ENCODE measurements at places on chromosomes 6 and 20.
A peak's percentile ranks its signal among the peaks of the same experiment; 100 is the strongest.

GRCh38 chr6:139425780-139426179 is 51.3 kb upstream of the CITED2 start:
- DNase-seq = no peak

DNA sequence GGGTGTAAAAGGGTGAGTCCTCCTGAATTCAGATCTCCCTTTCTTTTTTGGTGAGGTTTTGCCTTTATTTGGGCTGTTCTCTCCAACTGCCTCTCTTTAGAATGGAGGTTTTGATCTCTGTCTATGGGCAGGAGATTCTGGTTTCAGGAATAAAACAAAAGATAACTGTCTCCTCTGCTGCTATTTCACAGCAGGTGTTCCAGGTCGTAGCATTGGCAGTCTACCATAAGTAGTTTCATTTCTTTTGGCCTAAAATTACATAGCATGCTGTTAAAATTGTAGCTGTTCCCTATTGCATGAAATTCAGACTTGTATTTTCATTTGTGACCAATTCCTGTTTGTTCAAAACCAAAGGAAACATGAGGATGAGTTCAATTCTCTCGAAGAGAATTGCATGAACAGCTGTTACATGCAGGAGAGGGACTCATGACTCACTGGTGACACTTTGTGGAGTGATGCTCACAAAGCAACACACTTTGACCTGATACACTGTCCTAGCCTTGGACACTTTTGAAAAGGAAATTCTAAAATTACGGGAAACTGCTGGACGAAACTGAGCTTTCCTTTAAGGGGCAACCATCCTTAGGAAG is 76.8 kb upstream of the SIRPG start:
- DNase-seq = no peak

DNA sequence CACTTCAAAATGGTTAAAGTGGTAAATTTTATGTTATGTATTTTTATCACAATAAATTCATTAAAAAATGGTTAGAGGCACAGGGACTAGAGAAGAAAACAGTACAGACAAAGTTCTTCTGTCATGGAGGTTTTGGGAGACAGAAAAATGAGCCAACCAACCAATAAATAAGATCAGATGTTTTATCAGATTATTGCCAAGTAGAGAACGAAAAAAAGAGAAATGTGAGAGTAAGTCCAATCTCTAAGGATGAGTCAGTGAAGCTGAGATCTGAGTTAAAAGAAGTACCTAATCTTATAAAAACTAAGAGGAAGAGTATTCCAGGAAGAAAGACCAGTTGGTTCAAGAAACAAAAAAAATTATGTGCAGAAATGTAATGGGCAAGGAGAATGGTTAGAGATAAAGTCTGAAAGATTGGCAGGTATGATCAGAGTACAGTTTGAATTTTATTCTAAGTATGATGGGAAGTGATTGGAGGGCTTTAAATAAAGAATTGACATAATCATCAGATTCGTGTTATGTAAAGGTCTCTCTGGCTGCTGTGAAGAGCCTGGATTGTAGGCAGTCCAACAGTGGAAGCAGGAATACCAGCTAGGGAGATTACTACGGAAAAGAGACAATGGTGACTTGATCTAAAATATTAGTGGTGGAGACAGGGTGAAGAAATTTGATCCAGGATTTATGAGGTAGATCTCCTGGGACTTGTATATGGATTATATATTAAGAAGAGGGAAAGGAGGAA is 79.6 kb downstream of the RCAN2 start:
- no peak for DNase-seq

- peak; percentile 67 for DNase-seq
These were observed 859 bp downstream of the PPP1R10 start for GRCh38 chr6:30615958-30616810.

- no peak for DNase-seq
These were observed 67.2 kb upstream of the KIF25 start for GRCh38 chr6:167930295-167930694.

- no peak for DNase-seq
These were observed 291.0 kb upstream of the PLCB4 start for GRCh38 chr20:8777911-8778310.

- DNase-seq = no peak
These were observed 25.1 kb downstream of the SERPINB9 start for GRCh38 chr6:2877960-2878359.

- no peak for DNase-seq
These were observed 49.7 kb upstream of the STK35 start for GRCh38 chr20:2051946-2052345.

DNA sequence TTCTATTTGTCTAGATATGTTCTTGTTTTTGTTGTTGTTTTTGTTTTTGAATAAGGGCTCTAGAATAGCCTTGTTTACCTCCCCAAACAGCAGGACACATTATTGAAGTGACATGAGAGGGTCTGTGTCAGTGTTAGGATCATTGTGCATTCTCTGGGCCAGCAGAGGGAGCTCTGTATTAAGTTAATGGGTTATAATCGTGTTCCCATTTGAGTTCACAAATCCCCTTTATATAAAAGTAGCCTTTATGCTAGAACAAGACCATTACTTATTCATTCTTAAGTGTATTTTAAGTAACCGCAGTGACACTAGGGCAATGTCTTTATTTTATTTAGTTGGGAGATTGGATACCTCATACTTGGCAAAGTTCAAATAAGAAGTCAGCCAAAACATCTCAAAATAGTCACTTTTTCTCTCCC is 44.8 kb downstream of the STK4 start:
- DNase-seq = peak; percentile 51

DNA sequence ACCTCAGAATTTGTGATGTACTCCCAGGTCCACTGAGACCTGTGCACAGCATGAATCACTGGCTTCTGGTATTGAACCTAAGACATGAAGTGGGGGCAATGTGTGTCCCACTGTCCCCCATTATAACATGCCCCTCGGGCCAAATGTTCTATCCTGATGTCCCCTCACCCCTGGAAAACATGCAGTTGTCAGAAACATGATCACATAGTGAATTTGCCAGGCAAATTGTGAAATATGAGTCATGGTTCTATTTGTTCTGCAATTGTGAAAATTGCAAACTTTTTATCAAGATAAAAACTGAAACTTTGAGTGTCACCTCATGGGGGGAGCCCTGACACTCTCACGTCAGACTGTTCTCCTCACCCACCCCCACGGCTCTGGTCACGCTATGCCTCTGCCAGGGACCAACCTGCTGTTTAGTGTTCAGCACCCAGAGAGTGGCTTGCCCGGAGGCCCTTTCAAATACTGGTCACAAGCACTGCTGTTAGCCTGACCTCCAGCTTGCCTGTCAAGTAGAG is 305.3 kb downstream of the CLIC5 start:
- peak; percentile 34 for DNase-seq

GRCh38 chr6:133972388-133972787 is 19.4 kb downstream of the TBPL1 start:
- no peak for DNase-seq

GRCh38 chr6:141203902-141204575 is 928.7 kb upstream of the GJE1 start:
- no peak for DNase-seq

DNA sequence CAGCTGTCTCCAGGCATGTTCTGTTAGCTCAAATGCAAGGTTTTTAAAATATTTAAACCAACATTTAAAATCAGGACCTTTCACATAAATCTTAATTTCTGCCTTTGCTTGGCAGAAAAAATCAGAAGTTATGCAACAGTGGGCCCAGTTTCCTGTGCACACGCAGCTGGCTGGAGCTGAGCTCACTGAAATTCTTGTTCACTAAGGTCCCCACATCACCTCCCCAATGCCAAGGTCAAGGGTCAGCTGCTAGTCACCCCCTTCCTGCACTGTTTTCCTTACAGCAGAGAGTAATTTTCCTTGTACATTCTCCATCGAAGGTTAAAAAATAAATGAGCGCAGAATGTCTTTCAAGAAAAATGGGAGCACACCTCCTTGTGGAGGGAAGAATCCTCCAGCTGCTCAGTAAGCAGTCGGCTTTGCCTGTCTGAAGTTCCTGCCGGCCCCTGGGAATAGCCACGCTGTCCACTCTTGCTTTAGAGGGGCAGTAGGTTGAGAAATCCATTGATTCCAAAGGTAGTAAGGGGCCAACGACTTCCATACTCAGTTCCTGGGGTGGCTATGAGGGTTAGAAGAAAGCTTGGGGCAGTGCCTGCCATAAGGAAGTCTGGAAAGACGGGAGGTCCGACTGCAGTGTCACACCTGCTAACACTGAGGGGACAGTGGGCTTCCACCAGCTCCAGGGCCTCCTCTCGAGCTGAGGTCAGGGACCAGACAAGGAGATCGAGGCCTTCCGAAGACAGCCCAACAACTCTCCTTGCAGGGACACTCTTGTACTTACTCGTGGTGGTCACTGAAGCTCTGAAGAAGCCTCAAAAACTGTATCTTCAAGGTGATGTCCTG is 56.8 kb downstream of the MYH7B start:
- DNase-seq = no peak

- DNase-seq = no peak
These were observed 3.1 kb upstream of the POU3F2 start for GRCh38 chr6:98831057-98831958.

GRCh38 chr6:105781915-105782314 is 304.2 kb upstream of the PRDM1 start:
- DNase-seq = no peak

GRCh38 chr6:130381012-130381411 is 15.2 kb downstream of the TMEM200A start:
- no peak for DNase-seq

DNA sequence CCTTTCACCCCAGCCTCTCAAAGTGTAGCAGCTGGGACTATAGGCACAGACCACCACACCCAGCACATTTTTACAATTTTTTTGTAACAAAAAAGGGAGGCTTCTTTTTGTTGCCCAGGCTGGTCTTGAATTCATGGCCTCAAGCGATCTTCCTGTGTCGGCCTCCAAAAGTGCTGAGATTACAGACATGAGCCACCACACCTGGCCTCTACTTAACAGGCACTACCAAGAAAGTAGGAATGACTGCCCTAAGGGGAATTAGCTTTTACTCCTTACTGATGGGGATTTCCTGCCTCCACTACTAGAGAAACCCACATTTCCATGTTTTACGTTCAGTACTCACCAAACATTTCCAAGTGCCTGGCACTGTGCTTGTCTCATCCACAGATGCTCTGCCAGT is 109.6 kb downstream of the CARMIL1 start:
- no peak for DNase-seq

GRCh38 chr6:128491610-128492206 is 28.7 kb downstream of the PTPRK start:
- peak; percentile 19 for DNase-seq

DNA sequence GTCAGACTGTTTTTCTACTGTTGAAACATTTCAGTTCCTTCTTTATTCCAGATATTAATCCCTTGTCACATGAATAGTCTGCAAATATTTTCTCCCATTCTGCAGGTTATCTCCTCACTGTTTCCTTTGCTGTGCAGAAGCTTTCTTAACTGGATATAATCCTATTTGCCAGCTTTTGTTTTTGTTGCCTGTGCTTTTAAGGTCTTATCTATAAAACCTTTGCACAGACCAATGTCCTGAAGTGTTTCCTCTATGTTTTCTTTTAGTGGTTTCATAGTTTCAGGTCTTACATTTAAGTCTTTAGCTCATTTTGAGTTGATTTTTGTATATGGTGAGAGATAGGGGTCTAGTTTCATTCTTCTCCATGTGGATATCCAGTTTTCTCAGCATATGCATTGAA is 19.2 kb downstream of the NCOA6 start:
- DNase-seq = peak; percentile 4

DNA sequence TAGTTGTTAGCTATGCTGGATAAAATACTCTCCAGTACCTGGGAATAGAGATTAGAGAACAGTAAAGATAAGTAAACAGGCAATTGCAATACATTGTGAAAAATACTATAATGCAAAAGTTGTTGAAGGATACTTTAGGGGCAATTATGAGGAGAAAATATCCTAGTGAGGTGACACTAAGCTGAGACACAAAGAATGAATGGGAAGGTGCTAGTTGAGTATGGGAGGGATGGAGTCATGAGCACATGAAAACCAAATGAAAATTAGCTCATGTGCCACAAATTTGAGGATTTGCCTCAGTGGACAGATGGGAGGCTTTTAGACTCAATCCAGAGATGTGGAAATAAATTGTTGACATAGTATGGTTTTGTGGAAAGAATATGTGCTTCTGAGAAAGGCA is 370.5 kb upstream of the MMS22L start:
- DNase-seq = no peak

- DNase-seq = no peak
These were observed 51.5 kb downstream of the RPS12 start for GRCh38 chr6:132865829-132866228.

DNA sequence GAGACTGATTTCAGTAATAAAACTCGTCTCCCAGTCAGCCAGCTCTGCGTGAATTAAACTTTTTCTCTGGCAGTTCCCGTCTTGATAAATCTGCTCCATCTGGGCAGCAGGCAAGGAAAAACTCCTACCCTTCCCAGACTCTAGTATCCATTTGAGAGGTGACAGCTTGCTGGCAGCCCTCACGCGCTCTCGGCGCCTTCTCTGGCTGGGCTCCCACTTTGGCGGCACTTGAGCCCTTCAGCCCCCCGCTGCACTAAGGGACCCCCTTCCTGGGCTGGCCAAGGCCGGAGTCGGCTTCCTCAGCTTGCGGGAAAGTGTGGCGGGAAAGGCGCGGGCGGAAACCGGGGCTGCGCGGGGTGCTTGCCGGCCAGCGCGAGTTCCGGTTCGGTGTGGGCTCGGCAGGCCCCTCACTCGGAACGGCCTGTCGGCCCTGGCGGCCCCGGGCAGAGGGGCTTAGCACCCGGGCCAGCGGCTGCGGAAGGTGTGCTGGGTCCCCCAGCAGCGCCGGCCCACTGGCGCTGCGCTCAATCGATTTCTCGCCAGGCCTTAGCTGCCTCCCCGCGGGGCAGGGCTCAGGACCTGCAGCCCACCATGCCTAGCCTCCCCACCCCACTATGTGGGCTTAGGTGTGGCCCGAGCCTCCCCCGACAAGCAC is 21.8 kb upstream of the GMPR start:
- DNase-seq = peak; percentile 24
